Stimulated activated CD8-positive, alpha-beta memory T cell treated with anti-CD3 and anti-CD28 coated beads, Interleukin-2, amount 100 ng/mL, for 1 hour (primary cell): ENCODE measurements at places on chromosomes 5 and 9.

DNA sequence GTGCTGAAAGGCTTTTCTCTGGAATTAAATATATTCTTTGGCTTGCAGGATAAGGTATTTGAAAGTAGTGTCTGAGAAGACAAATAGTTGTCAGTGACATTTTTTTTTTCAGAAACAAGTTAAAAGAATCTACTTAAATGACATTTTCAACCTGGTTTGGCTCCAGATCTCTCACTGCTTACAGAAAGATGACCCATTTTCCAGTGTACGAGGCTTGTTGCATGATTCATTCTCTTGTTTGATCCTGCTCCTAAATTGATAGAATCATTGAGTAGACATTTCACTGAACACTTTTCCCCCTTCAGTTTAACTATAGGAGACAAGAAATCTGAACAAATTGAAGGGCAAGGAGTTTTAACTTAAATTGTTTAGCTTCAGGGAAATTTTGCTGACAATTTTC is 546.1 kb downstream of the ZNF608 start:
- DNase-seq: no peak

- DNase-seq: no peak
Measured at GRCh38 chr5:39260095-39260494, 40.7 kb upstream of the FYB1 start.

- DNase-seq: no peak
Measured at GRCh38 chr9:79465156-79465555, 106.6 kb upstream of the TLE4 start.

- DNase-seq: no peak
Measured at GRCh38 chr5:1885868-1886845, 3.4 kb upstream of the IRX4 start.
